Cardiac muscle cell (in vitro differentiated cells and primary cell): ENCODE measurements at places on chromosomes 11 and 22. TPM values are rescaled to one million over a fixed set of nuclear protein-coding genes. Genes with fewer than 3 reads are reported as not detected.

GRCh38 chr11:118009864-118010737 is 23.9 kb downstream of the IL10RA start:
- no peak for DNase-seq

NXPE1 gene
- not detected in 2 replicates for total RNA-seq

USP35 gene
- total RNA-seq, result 25.1 and 35.0 TPM in 2 replicates

- DNase-seq, result peak; percentile 85
These were observed 1.6 kb upstream of the MCAM start for GRCh38 chr11:119318240-119319135.

DNA sequence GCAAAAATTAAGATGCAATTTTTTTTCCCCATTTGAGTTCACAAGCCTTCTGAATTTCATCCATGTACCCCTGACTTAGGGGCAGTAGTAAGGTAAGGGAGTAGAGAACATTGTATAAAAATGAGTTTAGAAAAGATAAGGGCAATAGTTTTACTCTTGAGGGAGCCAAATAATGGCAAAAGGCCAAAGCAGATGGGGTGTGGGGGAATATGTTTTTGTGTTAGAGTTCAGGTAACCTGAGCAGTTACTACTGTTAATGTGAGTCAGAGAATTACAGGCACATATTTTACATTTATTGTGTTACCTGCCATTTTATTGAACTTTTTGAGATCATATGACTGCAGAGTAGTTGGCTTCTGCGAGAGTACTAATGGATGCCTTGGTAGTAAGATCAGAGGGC is 3.1 kb downstream of the EED start:
- DNase-seq, result no peak

DNA sequence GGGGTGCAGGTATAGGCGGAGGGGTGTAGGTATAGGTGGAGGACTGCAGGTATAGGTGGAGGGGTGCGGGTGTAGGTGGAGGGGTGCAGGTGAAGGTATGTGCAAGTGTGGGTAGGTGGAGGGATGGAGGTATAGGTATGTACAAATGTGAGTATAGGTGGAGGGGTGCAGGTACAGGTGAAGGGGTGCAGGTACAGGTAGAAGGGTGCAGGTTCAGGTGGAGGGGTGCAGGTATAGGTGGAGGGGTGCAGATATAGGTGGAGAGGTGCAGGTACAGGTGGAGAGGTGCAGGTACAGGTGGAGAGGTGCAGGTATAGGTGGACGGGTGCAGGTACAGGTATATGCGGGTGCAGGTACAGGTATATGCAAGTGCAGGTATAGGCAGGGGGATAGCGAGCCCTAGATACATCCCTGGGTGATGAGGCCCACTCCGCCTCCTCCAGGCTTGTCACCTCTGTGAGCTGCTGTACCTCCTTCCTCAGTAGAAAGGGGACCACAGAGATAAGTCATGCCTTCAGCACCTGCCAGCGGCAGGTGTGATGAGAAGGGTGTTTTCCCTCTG is 17.2 kb downstream of the LINC01488 start:
- DNase-seq, result no peak

GRCh38 chr11:87176044-87176443 is 138.3 kb downstream of the TMEM135 start:
- no peak for DNase-seq

SNX32 gene
- 5.9 and 6.0 TPM in 2 replicates for total RNA-seq

- DNase-seq, result no peak
These were observed 18.6 kb upstream of the LMO2 start for GRCh38 chr11:33910296-33910957.

GRCh38 chr11:57485217-57485990 is 25.1 kb downstream of the RTN4RL2 start:
- DNase-seq, result no peak

C22orf39 gene
- 102 and 146 TPM in 2 replicates for total RNA-seq

GRCh38 chr22:28006271-28006670 is 87.2 kb upstream of the PITPNB start:
- no peak for DNase-seq

AMPD3 gene
- total RNA-seq, result 3.3 and 13.0 TPM in 2 replicates

DNA sequence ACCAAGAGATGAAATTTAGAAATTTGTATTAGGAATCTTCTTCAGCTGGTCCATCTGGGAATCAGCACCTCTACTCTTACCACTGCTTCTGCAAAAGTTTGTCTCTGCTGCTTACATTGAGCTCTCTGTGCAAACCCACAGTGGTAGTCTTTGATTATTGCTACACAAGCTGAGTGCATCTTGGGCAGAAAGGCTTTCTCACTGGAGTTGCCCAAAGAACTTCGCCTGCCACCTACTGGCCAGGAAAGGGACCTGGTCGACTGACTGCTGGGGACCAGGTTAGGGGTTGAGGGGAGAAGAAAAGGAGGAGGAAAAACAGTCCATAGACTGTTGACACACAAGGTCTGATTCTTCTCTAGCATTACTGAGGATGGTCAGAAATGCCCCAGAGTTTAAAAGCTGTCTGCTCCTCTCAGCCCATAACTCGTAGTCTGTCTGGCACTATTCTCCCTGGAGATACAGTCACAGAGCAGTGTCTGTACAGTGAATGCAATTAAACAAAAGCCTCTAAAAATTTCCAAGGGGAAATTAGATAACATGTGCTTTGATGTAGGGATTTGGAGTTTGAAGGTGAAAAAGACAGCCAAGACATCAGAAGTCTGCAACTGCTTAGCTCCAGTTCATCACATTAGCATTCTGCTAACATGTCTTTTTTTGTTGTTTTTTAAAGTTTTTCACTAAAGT is 215.0 kb upstream of the CTSC start:
- DNase-seq, result peak; percentile 61

DNA sequence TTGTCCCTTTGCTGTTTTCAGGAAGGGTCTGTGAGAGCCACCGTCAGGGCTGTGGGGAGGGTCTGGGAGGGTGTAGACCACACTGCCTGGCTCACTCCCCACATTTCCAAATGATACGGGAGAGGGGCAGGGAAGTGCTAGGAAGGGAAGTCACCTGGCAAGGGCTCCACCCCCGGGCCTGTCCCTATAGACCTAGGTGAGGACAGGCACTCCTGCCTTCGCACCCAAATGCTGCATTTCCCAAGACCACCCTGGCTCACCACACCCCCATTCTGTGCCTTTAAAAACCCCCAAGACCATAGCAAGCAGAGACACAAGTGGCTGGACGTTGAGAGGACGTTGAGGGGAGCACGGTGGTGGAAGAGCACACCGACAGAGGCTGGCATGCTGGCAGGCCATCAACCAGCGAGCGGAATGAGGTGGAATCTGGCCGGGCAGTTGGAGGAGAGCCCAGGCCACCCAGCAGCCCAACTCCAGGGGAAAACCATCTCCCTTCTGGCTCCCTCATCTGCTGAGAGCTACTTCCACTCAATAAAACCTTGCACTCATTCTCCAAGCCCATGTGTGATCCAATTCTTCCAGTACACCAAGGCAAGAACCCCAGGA is 45.7 kb downstream of the GNB1L start:
- no peak for DNase-seq

DNA sequence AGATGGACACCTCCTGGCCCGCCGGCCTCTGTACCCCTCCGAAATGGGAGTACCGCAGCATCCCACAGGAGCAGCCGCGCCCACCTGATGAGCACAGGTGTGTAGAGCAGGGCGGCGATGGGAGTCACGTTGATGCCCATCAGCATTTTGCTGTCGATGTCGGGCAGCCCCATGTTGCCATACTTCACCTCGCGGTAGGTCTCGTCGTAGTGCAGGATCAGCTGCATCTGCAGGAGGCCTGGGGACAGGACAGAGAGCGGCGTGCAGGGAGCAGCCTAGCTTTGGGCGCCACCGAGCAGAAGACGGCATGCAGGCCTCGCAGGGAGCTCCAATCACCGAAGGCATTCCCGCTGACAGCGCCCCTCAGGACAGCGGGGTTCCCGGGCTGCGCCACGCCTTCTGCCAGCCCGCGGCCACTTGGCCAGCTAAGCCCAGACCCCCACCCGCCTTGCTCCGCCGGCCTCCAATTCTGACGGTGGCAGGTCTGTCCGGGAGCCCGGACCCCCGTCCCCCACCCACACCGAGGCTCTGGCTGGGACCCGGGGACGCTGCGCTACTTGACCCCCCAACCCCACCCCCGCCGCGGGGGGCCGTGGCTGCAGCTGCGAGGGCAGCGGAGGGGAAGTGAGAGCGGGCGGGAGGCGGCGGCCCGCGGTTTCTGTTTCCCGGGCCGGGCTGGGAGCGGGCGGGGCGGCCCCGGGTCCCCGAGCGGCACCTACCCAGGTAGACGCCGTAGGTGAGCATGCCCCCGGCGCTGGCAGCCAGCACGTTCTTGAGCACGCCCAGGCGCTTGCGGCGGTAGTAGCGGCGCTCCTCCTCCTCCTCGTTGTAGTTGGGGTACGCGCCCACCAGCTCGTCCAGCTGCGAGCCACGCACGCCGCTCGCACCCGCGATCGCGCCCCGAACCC is 705 bp downstream of the UNC93B1 start:
- no peak for DNase-seq

MS4A3 gene
- total RNA-seq, result not detected in 2 replicates

MIOX gene
- total RNA-seq, result not detected in 2 replicates

DNA sequence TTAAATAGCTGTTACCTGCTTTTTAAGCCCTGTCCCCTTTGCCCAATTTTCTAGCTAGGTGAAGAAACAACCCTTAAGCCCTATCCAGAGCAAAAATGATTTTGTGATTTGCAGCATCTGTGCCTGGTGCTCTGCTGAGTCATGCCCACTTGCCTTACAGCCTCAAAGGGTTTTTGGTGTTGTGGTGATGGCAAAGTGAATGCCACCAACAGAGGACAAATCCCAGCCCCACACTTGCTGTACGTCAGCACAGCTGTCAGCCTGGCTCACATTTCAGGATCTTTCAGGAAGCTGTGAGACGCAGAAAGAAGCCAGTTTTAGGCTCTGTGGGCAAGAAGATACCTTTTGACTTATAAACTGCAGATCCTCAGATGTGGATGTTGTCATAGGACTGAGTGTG is 401.7 kb downstream of the TENM4 start:
- no peak for DNase-seq

- DNase-seq, result no peak
These were observed 56.9 kb upstream of the EIF3D start for GRCh38 chr22:36585841-36586240.

- DNase-seq, result no peak
These were observed 82.1 kb downstream of the USP47 start for GRCh38 chr11:11923828-11924227.

GRCh38 chr22:47187176-47187957 is 424.9 kb downstream of the TBC1D22A start:
- no peak for DNase-seq

ACAD8 gene
- 45.7 and 55.7 TPM in 2 replicates for total RNA-seq

RFPL3 gene
- total RNA-seq, result not detected in 2 replicates

DNA sequence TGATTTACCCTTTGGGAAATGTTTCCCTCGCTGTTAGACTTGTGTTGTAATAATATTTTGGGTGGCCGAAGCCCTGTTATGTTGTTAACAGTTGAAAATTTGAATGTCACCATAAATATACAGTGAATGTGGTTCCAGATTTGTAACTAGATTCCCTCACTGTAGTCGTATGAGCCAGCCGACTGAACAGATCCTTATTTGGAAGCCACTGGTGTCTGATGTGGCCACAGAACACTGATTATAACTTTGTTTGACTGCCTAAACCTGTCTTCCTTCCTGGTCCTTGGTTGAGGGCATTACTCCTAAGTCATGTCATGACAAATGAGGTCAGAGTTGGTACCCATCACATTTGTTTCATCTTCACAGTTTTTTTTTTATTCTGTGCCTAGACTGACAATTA is 45.4 kb downstream of the YAP1 start:
- peak; percentile 29 for DNase-seq

DNA sequence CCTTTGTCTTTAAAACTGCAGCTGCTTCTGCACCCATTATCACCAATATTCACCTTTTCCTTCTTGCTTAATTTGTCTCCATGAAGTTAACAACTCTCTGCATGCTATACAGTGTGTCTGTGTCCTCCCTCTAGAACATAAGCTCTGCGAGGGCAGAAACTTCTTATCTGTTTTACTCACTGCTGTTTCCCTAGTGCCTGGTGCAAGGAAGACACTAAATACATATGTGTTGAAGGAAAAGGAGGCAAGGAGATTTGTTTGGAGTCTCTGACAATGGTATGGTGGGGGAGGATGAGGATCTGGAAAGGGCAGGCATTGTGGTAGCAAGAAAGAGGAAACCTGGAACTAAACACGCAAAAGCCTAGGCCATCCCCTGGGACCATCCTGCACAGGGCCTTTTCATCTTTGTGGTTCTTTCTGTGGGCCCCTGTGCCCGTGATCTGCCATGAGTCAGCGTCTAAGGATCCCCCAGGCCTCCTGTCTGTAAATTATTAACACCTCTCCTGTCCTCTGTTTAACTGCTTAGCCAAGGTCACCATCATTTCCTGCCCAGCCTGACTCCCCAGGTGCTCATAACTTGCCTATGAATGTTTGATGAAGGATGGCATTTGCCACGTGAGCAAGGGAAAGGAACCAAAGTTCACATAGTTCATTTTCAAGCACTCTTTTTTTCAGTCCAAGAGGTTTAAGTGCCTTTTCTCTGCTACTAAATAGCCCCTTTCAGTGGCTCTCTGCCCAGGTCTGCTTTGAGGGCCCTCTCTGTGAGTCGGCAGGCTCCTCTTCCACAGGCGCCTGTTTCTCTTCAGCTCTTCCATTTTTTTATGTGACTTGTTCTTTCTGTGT is 131.1 kb downstream of the RASSF10 start:
- DNase-seq, result peak; percentile 41

DNA sequence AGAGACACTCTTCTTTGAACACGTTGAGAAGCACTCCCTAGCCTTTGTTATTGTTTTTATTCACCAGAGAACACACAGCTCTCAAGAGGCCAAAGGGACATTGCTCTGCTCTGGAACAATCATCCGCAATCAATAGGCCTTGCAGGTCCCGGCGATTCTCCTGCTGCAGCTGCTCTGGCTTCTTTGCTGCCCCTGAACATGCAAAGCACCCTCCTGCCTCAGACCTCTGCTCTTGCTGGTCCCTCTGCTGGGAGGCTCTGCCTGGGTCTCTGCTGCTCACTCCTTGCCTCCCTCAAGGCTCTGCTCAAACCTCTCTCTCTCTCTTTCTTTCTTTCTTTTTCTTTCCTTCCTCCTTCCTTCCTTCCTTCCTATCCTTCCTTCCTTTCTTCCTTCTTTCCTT is 232.7 kb downstream of the DSCAML1 start:
- DNase-seq, result no peak

- no peak for DNase-seq
These were observed 35.2 kb downstream of the MAML2 start for GRCh38 chr11:96307776-96308140.

DNA sequence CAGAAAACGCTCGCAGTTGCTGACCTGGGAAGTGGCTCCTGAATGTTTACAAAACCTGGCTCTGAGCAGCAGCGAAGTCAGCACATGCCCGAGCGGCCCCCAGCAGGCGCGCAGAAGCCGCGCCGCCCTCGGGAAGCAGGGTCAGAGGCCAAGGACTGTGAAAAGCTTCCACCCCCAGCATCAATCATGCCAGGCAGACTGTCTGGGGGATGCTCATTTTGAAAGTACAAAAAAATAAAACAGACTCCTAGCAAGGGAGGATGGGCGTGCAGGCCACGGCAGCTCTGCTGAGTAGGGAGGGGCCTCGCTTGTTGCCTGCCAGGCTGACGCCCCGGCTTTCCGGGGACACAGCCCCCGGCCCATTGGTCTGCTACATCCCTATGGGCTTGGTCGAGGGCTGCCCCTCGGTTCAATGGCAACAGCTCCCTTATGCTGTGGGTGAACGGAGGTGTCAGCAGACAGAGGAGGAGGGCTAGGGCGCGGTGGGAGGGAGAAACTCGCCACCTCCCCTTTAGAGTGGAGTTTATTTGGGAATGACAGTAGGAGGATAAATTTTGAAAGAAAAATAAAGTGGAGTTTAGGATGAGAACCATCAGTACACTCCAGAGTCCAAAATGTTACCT is 37.7 kb upstream of the GNB1L start:
- no peak for DNase-seq

SPON1 gene
- total RNA-seq, result 13.3 and 28.8 TPM in 2 replicates

RASL10A gene
- total RNA-seq, result 3.6 and 4.1 TPM in 2 replicates

SCGB1D2 gene
- not detected in 2 replicates for total RNA-seq

- no peak for DNase-seq
These were observed 30.5 kb upstream of the TTC28 start for GRCh38 chr22:28710107-28710506.
